ENCODE measurements at places on chromosomes 5 and 9.

DNA sequence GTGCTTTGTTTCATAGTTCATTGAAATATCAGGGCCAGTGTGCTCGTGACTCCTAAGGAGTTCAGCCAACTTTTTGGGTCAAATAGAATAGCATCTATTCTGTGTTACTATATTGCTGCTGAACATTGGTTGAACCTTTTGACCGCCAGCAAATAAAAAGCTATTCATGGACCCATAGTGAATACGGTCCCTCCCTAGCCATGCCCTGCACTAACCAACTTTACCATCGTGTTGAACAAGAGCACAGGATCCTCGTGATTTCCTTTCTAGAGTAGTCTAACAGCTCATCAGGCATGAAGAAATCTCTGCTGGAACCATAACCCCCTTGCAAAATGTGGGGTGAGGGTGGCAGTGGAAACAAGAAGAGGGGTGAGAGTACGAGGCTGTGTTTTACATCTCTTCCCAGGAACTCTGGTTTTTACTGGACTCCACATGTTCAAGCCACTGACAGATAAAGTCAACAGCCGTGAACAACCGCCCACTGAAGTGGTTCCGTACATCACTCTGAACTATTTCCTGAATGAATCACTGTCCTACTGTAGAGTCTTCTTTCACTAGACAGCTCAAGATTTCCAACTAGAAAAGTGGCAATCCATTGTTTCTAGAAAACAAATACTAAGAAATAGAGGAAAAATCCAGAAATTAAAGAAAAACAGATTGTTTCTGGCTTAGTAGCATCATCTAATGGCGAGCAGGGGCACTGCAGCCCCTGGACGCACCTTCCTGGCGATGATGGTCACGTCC is 70.1 kb upstream of the SPATA31E1 start:
- peak; percentile 16 for DNase-seq

DNA sequence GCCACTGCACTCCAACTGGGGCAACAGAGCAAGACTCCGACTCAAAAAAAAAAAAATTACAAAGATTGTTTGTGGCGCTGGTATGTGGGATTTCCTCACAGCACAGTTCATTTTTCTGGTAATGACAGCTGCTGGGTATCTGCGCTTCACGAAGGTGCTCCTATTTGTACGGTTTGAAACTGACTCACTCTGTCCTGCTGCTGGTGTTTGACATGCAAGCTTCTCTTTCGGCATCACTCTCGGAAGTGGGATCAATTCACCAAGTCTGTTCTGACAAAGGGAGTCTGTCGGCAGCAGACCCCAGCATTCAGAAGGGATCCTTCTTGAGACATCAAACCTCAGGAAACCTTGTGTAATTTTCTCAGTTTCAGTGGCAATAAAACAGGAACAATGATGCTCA is 26.3 kb downstream of the MAML1 start:
- no peak for DNase-seq

DNA sequence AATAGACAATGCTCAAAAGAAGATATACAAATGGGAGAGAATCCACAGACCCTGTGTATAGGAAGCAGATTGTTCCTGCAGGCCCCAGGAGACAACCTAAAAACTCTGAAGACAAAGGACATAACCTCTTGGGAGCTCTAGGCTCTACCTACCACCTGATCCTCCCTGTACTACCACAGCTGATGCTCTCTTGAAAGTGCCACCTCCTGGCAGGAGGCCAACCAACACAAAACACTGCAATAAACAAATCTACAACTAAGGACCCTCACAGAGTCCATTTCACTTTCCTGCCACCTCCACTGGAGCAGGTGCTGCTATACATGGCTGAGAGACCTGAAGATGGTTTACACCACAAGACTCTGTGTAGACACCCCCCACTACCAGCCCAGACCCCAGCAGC is 49.0 kb downstream of the STARD4 start:
- DNase-seq, result no peak

DNA sequence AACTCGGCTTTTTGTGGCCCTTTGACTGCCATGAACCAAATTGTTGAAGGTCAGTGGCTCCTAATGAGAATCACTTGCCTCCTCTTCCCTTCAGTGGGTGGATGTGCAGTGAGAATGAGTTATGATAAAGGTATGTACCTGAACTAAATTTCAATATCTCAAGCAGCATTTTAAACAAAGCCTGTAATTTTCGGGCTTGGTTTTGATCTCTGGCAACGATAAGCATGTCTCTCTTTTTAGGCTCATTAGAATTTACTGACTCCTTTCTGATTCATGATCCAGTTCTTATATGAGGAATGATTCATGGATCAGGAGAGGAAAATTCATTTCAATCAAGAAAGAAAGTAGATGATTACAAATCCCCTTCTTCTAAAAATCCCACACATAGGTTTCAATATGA is 305.5 kb downstream of the ARRDC3 start:
- no peak for DNase-seq

DNA sequence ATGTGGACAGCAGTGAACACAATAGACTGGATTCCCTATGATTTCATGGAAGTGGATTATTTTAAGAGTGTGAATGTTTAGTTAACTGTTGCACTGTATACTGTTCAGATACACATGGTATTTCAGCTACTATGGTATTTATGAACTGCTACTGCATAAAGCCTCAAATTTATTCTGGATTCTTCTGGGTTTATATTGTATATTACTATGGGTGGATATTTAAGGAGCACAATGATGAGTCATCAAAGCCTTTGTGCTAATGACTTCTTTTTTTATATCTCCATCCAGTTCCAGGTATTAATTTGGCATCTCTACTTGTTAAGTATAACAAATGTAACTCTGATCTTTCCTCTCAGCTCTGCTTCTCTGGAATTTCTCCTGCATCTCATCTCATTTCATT is 6.8 kb downstream of the KDM4C start:
- no peak for DNase-seq

DNA sequence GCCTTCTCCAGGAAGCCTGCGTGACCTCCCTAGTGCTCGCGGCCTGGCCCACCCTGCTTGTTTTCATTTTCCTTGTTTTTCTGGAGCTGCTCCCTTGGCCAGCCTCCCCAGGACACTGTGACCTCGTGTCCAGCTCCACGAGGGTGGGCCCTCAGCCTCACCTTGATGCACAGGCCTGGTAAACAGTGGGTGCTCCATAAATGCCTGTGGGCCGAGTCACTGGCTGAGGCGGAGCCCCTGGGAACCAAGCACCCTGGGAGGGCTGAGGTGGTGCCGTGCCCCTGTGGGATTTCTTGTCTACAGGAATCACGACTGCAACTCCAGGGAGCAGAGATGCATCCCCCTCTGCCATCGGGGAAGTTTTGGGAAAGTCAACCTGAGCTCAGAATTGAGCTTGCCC is 17.2 kb downstream of the FAM163B start:
- DNase-seq, result no peak

GRCh38 chr5:93582677-93583438 is at the start of gene NR2F1:
TSS of gene NR2F1 (plus strand) at chr5:93583222. CDS start at chr5:93585024, 1,802 bp downstream.
- no peak for DNase-seq

DNA sequence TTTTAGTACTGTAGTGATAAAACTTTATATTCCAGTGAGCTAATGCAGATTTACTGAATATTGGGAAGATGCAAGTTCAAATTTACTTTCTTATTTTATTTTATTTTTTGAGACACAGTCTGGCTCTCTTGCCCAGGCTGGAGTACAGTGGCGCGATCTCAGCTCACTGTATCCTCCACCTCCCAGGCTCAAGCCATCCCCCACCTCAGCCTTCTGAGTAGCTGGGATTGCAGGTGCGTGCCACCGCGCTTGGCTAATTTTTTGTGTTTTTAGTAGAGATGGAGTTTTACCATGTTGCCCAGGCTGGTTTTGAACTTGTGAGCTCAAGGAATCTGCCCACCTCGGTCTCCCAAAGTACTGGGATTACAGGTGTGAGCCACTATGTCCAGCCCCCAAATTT is 9.9 kb downstream of the PHAX start:
- no peak for DNase-seq

- no peak for DNase-seq
These were observed 2.9 kb upstream of the KLF4 start for GRCh38 chr9:107492381-107492970.

DNA sequence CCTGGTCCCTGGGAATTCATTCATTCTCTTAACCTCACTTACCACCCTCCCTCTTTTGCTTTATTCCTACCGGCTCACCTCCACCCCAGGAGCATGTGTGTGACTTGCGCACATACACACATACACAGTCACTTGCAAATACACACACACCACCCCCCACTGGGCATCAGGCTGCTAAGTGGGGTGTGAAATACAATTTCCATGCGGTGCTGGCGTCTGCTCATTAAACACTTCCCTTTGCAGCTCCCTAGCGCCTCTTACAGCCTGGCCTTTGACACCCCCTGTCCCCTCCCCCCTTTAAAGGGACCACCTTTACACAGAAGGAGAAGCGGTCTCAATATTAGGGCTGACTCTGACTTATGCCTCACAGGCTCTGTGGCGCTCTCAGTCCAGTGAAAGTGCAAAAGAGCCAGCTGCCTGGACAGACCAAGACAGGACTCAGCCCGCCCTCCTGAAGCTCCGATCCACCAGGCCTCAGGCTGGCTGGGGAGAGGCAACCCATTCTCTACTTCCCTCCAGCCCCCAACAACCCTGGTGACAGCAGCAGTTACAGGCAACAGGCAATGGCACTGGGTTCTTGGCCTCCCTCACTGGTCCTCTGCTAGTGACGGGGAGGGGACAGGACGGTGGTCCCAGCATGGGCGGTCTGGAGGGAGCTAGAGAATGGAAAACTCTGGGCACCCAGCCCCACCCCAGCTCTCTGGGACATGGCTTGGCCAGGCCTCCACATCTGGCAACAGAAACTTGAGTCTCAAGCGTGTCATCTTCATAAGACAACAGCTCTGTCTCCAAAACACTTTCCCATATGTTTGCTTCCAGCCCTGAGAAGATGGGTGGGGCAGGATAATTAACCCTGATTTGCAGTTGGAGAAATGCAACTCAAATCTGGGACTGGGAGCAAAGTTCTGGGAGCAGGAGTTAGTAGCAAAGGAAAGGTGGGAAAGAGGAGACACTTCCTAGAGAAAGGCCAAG is 12.0 kb downstream of the ENHO start:
- no peak for DNase-seq

- DNase-seq, result no peak
These were observed 116.6 kb upstream of the ADRA1B start for GRCh38 chr5:159799701-159800100.

DNA sequence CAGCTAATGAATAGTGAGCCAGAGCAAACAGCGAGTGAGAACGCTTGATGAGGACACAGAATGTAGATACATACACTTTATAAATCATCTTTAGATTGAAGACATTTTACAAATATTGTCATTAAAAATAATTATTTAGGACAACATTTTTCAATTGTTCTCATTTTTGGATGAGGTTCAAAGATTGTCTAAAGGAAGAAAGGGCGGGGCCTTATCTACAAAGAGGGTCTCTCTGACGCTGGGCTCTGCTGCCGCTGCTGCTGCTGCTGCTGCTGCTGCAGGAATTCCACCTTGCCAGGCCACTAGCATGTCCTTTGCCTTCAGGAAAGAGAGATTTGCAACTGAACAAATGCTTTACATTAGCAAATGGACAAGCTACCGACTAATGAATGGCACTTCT is 220.7 kb upstream of the TMEM161B start:
- DNase-seq, result no peak

- no peak for DNase-seq
These were observed 71.9 kb downstream of the FOXD1 start for GRCh38 chr5:73376618-73377170.

GRCh38 chr5:57434683-57435082 is 47.9 kb downstream of the ACTBL2 start:
- DNase-seq, result no peak

- DNase-seq, result no peak
These were observed 223.7 kb downstream of the PCSK5 start for GRCh38 chr9:76114144-76114543.

GRCh38 chr9:12838546-12838945 is 63.7 kb downstream of the LURAP1L start:
- DNase-seq, result no peak

GRCh38 chr5:107487056-107487542 is 183.6 kb downstream of the EFNA5 start:
- no peak for DNase-seq

GRCh38 chr9:127835991-127836516 is 18.4 kb downstream of the ENG start:
- DNase-seq, result peak; percentile 24

DNA sequence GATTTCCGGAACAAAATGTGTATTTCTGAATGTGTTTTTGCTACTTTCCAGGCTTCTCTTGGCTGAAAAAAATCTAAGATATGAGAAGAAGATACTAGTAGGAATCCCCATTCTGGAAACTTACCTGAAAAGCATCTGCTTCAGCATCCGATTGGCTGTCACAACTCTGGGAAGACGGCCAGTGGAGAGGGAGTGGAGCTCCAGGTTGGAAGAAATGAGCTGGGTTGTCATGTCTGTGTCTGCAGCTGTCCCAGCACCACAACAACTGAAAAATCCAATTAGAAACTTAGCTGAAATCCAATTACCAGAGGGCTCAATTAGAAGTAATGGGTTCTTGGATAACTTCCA is 3.0 kb downstream of the PSMB7 start:
- DNase-seq, result no peak

GRCh38 chr5:8417316-8418048 is 548.5 kb downstream of the MTRR start:
- no peak for DNase-seq

DNA sequence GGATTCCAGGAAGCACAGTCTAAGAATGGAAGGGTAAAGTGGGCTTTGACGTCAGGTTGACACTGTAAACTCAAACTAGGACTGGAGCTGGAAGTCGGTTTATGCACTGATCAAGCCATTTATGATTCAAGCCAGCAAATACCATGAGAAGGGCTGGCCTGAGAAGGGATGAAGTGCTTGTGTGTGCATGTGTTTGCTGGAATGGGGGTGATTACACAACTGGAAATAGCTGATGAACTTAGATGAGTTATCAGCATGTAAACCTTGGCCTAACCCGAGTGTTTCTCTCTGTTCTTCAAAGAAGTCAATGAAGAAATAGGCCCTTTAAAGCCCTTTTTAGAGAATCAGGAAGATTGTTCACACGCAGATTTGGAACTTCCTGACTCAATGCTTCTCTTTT is 287.6 kb downstream of the RFX3 start:
- DNase-seq, result no peak

DNA sequence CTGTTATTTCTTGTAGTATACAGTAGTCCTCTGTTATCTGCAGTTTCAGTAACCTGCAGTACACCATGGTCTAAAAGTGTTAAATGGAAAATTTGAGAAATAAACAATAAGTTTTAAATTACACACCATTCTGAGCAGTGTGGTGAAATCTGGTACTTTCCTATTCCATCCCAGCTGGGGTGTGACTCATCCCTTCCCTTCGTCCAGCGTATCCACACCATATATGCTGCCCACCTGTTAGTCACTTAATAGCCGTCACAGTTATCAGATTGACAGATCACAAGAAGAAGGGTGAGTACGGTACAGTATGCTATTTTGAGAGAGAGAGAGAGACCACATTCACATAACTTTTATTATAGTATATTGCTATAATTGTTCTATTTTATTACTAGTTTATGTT is 28.9 kb downstream of the FAM151B start:
- DNase-seq, result no peak

GRCh38 chr5:136246632-136247031 is 53.7 kb upstream of the SMIM32 start:
- no peak for DNase-seq
